ENCODE measurements at places on chromosomes 2 and 18.

DNA sequence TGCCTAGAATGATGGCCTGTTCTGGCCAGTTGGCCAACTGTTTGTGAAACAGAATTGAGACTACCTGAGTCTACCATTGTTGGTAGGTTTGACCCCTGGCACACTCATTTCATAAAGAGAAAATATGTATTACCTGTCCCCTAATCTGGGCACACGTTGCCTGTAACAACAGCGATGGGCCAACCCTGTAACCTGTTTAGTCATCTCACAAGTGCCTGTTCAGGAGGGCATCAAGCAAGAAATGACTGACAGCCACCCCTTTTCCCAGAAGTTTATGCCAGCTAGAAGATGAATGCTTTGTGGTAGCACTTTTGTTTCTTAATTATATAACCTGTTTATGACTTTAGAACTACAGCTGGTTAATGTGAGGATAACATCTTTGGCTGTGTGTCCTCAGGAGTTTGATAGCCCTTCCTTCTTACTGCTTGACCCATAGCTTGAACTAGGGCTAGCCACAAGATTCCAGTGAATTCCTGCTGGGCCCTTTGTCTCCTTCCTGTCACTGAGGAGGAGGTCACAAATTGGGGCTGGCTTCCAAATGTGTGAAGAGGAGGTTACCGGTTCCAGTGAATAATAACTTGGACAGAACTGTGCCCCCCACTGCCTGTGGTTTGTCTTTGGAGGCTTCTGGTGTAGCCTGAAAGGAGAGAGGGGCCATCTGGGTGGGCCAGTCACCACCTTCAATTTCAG lies 273.9 kb upstream of the EPAS1 start:
- no peak for DNase-seq

GRCh38 chr2:32942793-32943485 lies 3.8 kb upstream of the LTBP1 start:
- no peak for DNase-seq

- DNase-seq, result no peak
Observed at GRCh38 chr2:208072250-208072892, 47.0 kb upstream of the PLEKHM3 start.

DNA sequence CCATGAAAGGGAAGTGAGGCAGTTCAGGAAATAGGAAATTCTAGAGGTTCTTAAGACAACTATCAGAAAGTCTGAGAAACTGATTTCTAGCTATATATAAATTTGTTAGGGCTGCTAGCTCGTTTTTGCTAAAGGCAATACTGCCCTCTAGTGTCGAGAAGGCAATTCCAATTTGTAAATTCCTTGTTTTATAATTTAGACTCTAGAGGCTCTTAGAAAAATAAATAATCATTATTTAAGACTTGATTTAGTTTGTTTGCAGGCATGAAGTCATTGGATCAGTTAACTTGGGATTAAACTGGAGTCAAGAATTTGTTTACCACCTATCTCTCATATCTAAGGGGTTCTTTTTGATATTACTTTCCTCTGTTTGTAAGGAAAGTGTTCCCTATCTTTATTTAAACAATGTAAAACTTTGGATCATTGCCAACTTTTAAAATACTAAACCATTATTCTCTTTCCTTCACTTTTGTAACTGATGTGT lies 66.2 kb downstream of the ACVR2A start:
- no peak for DNase-seq

- DNase-seq, result no peak
Observed at GRCh38 chr2:54680397-54681041, 42.9 kb upstream of the EML6 start.

DNA sequence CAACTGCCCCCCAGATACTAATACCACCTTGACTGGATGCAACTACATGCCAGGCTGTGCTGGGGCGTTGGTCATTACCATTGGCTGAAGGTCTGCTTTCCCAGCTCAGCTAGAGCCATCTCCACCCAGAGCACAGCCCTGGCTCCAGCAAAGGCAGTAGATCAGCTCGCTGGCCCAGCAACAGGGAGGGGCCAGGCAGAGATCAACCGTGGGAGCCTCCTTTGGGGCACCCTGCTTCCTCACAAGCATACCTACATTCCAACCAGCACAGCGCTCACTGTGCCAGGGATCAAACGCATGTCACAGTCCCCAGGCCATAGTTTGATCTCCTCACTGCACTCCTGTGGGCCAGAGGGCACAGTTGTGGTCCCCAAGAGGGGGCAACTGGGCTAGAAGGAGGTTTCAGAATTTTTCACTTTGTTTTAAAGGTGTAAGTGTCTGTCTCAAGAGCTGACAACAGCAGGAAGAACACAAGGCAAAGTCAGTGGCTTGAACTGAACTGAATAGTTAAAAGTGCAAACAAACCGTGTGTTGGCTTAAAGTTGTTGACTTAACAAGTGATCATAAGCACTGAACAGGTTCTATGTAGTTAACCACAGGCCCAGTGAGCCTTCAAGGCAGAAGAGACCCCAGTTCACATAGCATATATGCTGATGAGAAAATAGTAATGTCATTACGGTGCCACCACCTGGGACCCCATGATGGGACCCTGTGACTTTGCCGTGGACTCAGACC lies 70.1 kb upstream of the BZW1 start:
- no peak for DNase-seq

Measured in epithelial cell of prostate (primary cell).